ENCODE measurements at places on chromosomes 2 and 18. TPM values are rescaled to one million over a fixed set of nuclear protein-coding genes. Genes with fewer than 3 reads are reported as not detected.

GRCh38 chr18:13175266-13175665, 43.3 kb upstream of the LDLRAD4 start:
- no peak for DNase-seq

The SP140L gene
- total RNA-seq: 26.2 TPM

- no peak for DNase-seq
These were observed 28.4 kb downstream of the E2F6 start for GRCh38 chr2:11437602-11438001.

DNA sequence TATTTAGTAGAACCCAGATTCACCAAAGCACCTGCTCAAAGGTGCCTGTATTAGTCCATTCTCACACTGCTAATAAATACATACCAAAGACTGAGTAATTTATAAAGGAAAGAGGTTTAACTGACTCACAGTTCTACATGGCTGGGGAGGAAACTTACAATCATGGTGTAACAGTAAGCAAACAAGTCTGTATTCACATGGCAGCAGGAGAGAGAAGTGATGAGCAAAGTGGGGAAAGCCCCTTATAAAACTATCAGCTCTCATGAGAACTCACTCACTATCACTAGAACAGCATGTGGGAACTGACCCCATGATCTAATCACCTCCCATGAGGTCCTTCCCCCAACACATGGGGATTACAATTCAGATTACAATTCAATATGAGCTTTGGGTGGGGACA, 28.0 kb upstream of the DDX18 start:
- DNase-seq: no peak

GRCh38 chr18:79857082-79857671, 59.4 kb downstream of the KCNG2 start:
- DNase-seq: no peak

The CXCR2 gene
- 9.1 TPM for total RNA-seq

- peak; percentile 49 for DNase-seq
These were observed 126.7 kb downstream of the TWIST2 start for GRCh38 chr2:238974501-238975166.

The CCDC121 gene
- 7.6 TPM for total RNA-seq

DNA sequence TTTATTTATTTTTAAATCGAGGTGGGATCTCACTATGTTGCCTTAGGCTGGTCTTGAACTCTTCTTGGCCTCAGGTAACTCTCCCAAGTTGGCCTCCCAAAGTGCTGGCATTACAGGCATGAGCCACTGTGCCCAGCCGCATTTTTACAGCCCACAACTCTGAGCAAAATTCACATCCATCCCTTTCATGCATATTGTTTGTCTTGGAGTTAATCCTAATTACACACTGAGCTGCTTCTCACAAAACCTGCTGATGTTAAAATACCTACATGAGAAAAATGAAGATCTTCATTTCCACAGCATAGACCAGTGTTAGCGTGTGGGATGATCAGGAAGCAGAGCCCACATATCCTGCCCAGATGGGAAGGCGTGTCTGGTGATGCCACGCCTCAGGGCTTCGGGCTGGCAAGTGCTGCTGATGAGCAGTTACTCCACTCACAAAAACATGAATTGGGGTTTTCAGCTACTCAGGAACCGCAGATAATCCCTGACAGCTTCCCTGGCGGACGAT, 14.6 kb downstream of the ITGB1BP1 start:
- DNase-seq: peak; percentile 50

DNA sequence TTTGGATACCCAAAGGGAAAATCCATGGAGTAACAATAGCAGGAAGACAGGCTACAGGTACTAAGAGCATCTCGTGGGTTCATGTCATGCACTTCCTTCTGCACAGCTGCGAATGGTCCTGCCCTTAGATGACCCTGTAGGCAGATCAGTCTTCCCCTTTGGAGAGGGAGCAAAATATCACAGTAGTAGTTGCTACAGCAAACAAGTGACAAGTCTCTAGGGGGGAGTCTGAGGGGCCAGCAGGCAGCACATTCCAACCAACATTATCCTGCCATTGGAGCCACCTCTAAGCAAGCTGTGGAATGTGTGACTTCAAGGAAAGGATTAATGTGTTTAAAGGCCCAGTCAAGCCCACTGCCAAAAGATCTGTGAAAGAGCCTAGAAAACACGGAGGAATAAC, 273.2 kb upstream of the PARD3B start:
- no peak for DNase-seq

The DSC2 gene
- total RNA-seq: 7.4 TPM

- DNase-seq: no peak
These were observed 46.8 kb downstream of the LIPG start for GRCh38 chr18:49608366-49609255.

DNA sequence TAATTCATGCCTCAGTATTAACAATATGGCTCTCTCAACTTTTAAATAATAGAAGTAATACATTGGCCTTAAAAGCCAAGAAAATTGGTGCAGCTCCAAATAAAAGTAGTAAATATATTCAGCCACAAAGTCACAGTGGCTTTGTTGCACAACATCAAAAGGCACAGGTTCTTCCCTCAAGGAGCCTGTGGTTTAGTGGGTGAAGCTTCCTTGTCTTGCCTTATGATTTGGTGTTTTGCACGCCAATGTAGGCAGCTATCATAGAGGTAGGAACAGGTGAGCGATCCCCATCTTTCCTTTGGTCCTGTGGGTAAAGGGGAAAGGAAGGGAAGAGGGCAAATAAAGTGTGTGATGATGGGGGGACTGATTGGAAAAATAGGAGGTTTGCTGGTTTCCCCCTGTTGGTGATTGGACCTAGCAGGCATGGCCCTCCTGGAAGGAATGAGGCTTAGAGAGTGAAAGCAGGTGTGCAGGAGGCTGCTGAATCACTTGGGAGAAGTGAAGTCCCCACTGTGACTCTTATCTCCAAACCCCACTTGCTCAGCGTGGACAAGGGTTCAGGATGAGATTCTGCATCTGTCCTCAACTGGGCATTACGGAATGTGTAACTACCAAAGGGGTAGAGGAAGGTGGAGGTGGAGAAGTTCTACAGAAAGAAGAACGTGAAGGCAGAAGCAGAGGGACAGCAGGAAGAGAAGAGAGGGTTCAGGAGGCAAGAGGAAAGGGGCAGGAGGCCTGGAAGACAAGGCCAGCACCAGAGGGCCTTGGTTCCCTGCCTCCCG, 20.1 kb upstream of the TNP1 start:
- DNase-seq: no peak

DNA sequence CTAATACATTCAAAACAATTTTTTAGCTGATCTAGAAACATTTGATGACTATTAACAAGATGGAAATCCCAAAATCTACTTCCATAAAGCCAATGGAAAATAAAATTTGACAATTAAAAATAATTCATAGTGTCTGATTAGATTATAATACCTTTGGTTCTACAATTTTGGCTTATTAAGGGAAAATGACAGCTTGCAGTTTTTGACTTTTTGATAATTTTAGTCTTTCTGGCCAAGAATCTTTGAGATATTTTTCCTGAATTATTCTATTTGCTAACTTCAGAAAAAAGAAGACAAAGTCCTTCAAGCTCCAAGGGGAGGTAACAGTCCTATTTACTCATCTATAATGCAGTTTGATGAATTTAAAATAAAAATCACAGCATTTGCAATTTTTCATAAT, 39.6 kb downstream of the MSH6 start:
- DNase-seq: no peak

- peak; percentile 21 for DNase-seq
These were observed 25.7 kb downstream of the STEAP3 start for GRCh38 chr2:119249311-119249710.

DNA sequence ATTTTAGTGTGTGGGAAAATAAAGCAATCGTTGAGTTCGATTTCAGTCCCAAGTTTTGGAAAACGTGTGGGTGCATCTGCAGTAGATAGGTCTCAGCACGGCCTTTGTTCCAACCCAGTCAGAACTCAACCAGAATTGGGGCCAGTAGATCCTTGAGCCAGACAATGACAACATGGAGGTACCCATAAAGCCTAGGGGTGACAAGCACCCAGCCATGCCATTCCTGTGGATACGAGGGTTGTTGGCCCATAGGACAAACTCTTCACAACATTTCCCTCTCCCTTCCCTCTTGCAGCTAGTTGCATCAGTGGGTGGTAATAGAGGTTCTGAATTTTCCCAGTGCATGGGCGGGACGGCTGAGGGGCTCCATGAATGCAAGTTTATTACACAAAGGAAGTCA, 60.1 kb downstream of the ST3GAL5 start:
- DNase-seq: no peak

The AGFG1 gene
- total RNA-seq: 85.6 TPM

DNA sequence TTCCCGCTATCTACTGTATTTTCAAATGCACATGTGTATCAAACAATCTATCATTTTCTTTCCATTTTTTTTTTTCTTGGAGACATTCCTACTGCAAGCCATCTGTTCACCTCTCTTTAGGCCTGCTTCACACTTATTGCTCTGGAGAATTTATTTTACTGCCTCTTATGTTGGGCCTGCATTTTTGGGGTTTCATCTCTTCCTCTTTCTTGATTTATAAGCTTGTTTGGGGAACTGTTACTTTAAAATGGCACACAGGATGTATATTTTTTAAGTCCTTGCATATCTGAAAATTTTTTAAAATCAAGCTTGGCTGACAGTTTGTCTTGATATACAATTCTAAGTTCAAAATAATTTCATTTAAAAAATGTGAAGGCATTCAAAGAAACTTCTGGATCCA, 3.5 kb upstream of the RAB27B start:
- DNase-seq: no peak

GRCh38 chr2:64627860-64628841, 25.6 kb downstream of the SERTAD2 start:
- DNase-seq: no peak

DNA sequence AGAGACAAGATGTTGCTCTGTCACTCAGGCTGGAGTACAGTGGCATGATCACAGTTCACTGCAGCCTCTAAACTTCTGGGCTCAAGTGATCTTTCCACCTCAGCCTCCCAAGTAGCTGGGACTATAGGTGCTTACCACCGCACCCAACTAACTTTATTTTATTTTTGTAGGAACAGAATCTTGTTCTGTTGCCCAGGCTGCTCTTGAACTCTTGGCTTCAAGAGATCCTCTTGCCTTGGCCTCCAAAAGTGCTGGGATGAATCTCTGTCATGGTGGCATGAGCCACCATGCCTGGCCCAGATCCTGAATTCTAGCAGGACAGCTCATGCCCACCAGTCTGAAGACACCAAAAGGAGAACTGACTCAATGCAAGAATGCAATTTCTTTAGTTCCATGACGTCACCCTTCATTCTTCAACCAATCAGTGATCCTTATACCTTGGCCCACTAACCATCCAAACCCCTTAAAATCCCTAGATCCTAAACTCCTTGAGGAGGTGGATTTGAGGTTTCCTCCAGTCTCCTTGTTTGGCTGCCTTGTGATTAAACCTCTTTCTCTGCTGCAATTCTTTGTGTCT, 25.6 kb upstream of the CXXC1 start:
- no peak for DNase-seq

DNA sequence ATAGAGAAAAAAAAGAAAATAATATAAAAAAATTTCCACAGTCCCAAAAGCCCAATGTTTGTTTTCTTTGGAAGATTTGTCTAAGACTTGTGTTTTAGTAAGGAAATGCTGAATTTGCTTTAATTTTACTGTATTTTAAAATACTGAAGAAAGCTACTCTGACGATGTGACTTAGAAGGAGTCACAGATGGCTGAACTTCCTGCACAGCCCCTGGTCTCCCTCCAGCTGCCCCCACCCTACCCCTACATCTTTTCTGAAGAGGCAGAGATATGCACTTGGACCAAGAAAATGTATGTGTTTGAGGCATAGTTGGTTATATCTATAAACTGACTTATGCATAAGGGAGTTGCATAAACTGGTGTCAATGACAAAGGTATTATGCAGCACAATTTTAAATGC, 172.3 kb downstream of the CDH2 start:
- no peak for DNase-seq

DNA sequence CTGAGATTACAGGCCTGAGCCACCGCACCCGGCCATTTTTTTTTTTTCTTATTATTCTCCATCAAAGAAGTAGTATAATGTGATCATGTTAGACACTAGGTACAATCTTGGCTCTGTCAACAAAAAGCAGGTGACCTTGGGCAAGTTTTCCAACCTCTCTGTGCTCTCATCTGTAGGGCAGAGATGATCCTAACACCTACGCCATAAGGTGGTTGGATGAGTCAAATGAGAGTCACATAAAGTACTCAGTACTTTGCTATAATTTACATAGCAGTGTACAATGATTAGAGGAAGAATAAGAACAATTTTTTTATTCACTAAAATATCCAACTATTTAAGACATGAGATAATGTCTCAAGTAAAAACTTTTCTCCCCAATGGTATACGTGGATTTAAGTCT, 128.6 kb downstream of the TGIF1 start:
- no peak for DNase-seq

DNA sequence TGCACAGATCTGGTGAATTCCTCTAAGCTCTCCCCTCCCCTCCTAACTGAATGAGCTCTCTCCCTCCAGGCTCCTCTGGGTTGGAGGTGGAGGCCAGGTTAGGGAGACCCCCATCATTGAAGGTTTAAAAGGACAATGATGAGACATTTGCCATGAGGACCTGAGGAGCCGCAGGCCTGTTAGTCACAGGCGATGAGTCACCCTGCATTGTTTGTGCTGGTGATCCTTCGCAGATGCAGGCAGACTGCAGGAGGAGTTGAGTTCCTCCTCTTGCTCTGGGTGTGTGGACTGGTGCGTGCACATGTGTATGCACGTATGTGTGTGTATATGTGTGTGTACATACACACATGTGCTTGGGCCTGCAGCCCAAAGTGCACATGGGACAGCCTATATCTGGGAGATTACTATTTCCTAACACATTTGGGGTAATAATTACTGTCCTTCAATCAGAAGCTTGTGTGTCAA, 42.0 kb downstream of the MCFD2 start:
- DNase-seq: peak; percentile 75

The ABI2 gene
- total RNA-seq: 68.9 TPM

GRCh38 chr2:149101818-149102217, 63.3 kb downstream of the LYPD6B start:
- DNase-seq: no peak

DNA sequence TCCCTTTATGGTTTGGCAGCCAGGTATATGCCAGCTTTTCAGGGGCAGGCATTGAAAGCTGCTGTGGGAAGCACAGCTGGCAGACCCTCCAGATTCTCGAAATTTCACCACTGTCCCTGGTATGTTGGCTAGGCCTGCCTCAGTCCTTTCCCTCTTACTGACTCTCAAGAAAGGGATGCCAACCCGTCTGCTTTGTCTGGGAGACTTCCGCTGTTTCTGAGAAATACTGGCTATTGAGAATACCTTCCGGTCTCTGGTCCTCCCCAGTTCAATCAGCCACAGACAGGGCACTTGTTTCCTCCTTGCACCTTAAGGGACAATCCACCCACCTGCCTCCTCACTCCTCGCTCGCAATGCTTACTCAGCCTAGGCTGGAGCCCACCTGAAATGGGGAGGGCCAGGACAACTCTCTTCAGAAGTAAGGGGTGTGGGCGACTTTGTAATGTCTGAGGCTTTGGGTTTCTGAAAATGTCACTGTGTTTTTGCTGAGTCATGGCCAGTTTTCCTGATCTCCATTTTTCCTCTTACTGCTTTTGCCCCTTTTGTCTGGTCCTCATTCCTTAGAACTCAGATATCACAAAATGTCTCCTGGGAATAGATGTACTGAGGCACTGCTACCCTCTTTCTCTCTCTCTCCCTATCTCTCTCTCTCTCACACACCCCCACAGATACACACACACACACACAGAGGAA, 571.1 kb downstream of the TNS1 start:
- no peak for DNase-seq

GRCh38 chr2:143617803-143618415, 488.7 kb downstream of the ARHGAP15 start:
- DNase-seq: no peak

The DNER gene
- 0.71 TPM for total RNA-seq

- no peak for DNase-seq
These were observed 242.3 kb upstream of the NOL4 start for GRCh38 chr18:34467058-34467457.

Measured in sciatic nerve (tissue), 2 donors.